ENCODE measurements at places on chromosomes 7 and 10. TPM values are rescaled to one million over a fixed set of nuclear protein-coding genes. Genes with fewer than 3 reads are reported as not detected.

SPDYE2 gene
- total RNA-seq: not detected

PLAC9 gene
- total RNA-seq: not detected

RBAK gene
- 8.4 TPM for total RNA-seq

ASB10 gene
- not detected for total RNA-seq

VWDE gene
- total RNA-seq: not detected

KCP gene
- total RNA-seq: not detected

GRCh38 chr7:133064082-133064820, 17.6 kb downstream of the CHCHD3 start:
- no peak for DNase-seq

- DNase-seq: no peak
These were observed 4.7 kb upstream of the EIF5AL1 start for GRCh38 chr10:79507440-79508167.

DNA sequence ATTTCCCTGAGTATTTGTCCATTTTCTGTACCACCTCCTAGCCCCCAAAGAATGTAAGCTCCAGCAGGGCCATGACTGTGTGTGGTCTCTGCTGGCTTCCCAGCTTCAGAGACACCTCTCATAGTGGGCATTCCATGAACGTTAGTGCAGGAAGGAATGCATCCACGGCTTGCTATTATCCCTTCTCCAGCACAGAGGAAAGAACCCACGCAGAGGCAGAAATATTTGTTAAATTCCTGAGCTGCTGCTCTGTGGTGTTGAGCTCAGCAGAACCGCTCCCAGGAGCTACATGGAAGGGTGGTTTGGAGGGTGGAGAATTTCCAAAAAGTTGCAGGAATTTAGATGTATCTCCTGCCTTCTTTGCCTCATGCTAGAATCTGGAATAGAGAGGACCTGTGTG, 275.2 kb downstream of the POU6F2 start:
- DNase-seq: no peak

- DNase-seq: no peak
These were observed 574.6 kb downstream of the GRID1 start for GRCh38 chr10:85791818-85792532.

GRCh38 chr7:22576612-22577469, 76.9 kb upstream of the STEAP1B start:
- DNase-seq: no peak

GRCh38 chr7:114422507-114423501, 8.2 kb downstream of the FOXP2 start:
- no peak for DNase-seq

GRCh38 chr10:25965584-25965983, 31.6 kb downstream of the MYO3A start:
- no peak for DNase-seq

DNA sequence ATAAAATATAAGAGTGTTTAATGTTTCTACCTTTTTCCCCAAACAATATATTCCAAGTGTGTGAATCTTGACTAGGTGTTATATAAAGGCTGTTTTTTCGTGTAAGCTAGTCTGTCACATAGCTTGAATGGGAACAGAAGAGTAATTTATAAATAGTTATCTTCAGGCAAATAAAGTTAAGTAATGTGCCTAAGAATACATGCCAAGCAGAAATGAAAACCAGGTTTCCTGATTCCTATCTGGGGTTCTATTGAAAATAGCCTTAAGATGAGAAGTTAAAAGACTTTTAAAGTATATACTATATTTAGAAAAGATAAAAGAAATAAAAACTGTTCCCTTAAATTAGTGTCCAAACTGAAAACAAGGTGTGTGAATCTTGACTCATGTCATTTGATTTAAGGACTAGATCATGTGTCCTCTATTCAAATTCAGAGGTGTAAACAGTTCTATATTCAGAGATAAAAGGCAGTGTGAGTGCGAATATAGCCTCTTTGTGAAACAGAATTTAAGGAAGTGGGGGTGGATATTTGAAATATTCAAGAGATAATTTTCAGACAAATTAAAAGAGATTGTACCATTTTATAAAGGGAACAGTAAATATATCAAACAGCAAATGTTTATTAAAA, 247.5 kb downstream of the THSD7A start:
- DNase-seq: no peak

DNA sequence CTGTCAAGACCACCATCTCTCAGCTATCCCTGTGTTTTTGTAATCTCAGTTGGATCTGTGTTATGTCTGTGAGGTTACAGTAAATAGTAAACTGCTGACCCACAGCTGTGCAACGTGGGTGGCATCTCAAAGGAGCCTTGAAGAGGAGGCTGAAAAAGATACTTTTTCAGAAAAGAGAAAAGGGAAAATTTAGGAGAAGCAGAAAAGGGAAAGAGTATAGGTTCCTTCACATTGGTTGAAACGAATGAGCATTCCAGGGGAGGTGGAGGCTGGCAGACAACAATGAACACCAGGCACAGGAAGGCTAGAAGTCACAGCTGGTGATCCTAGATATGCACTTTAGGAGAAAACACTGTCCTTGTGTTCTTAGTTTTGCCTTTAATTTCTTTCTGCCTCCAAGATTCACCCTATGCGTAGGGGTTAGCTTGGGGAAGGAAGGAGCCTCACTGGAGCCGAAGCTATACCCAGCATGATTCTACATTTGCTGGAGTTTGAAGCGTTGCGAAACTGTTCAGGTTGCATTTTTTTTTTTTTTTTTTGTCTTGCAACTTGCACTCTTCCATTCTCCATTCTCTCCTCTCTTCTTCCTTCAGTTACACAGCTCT, 18.3 kb downstream of the CPED1 start:
- DNase-seq: no peak

- DNase-seq: no peak
These were observed 199.5 kb downstream of the REEP3 start for GRCh38 chr10:63720676-63721075.

GRCh38 chr7:42127232-42127622, 109.8 kb downstream of the GLI3 start:
- no peak for DNase-seq

- no peak for DNase-seq
These were observed 138.9 kb upstream of the KLF14 start for GRCh38 chr7:130872756-130873448.

GRCh38 chr10:59311025-59311424, 51.3 kb downstream of the FAM13C start:
- DNase-seq: no peak

GRCh38 chr10:97234400-97234799, 48.6 kb upstream of the SLIT1 start:
- DNase-seq: no peak

DNA sequence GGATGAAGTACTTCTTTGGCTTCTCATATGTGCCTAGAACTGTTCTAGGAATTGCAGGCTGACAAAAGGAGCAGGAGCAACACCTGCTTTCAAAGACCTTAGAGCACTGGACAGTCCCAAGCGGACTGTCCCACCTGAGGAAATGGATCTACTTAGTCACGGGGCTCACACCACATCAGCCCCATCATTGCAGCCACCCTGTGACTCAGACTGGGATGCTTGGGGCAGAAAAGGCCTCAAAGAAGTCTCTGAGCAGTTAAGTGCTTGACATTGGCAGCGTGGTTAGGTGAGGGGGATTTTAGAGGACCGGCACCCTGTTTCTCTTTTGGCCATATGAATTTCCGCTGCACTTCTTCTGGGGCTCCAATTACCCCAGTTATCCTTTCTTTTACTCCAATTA, 256.6 kb downstream of the USP6NL start:
- no peak for DNase-seq

DNA sequence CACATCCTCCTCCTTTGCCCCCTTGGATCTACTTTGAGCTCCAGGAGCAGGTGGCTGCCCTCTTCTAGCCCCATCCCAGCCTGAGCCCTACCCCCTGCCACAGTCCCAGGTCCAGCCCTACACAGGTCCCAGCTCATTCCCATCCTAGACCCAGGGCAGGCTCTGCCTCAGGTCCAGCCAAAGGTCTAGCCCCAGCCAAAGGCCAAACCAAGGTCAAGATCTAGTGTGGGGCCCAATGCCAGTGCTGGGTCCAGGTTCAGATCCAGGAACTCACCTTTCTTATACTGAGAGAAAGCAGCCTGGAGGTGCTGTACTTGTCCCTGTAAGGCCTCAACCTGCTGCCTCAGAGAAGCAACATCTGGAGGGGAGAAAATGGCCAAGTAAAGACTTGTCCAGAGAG, 8.5 kb downstream of the SFTPD start:
- no peak for DNase-seq

- DNase-seq: no peak
These were observed 565.0 kb downstream of the REEP3 start for GRCh38 chr10:64086083-64086767.
